ENCODE measurements at places on chromosomes 2 and 18.

- DNase-seq = no peak
Observed at GRCh38 chr2:20576598-20577115, 74.2 kb downstream of the HS1BP3 start.

DNA sequence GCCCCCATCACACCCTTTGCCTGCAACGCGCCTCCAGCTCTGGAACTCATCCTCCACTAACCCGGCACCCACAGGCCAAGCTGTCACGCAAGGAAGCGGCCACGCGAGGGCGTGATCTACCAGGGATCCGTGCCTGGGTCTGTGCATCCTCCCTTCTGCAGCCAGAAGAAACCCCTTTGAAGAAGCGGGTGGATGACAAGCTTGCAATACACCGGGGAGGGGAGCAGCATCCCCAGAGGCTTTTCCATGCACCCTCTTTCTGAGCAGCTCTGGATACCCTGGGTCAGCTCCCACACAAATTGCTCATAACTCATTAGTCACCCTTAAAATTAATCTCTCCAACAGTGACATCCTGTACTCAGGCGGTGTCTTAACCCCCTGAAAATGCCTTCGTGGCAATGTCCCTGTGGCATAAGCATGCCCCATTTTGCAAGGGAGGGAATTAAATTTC lies 47.6 kb downstream of the PDCL3 start:
- no peak for DNase-seq

DNA sequence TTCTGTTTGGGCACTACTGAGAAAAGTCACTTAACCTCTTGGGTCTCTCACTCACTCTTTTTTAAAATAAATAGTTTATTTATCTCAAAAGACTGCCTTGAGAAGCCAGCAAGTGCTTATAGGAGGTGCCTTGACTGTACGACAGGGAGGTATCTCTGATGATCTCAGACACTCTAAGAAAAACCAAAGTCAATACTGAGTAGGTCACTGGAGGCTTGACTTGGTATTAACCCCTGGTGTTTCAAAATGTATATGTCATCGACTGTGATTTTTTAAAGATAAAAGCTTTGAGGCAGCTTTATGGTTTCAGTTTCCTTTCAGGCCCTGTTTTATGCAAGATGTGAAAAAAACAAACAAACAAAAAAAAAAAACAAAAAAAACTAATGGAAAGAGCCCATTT lies 33.7 kb downstream of the MREG start:
- DNase-seq = no peak

GRCh38 chr2:170088776-170089175 lies 89.2 kb upstream of the MYO3B start:
- no peak for DNase-seq

- no peak for DNase-seq
Observed at GRCh38 chr2:54434711-54435110, 21.4 kb upstream of the SPTBN1 start.

DNA sequence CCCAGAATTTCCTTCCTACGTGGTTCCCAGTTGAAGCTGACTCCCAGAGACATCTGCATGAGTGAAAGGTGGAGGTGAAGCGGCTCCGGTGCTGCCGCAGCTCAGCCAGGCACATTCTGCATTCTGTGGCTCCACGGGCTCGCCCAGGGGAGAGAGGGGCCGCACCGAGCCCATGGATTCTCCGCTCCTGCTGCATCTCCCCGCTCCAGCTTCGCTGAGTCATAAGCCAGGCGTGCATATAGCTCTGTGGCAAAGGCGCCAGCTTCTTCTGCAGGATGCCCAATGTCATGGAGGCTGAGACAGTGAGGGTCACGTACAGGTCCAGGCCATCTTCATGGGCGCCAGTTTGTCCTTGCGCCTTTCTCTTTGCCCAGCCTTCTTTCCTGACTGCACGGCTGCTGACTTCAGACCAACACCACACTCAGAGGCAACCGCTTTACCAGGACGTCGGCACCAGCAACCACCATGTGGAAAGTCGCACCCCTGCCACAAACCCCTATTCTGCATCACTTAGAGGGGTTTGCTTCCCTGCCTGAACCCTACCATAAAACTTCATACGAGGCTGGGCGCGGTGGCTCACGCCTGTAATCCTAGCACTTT lies 215.7 kb downstream of the MGAT5 start:
- no peak for DNase-seq

DNA sequence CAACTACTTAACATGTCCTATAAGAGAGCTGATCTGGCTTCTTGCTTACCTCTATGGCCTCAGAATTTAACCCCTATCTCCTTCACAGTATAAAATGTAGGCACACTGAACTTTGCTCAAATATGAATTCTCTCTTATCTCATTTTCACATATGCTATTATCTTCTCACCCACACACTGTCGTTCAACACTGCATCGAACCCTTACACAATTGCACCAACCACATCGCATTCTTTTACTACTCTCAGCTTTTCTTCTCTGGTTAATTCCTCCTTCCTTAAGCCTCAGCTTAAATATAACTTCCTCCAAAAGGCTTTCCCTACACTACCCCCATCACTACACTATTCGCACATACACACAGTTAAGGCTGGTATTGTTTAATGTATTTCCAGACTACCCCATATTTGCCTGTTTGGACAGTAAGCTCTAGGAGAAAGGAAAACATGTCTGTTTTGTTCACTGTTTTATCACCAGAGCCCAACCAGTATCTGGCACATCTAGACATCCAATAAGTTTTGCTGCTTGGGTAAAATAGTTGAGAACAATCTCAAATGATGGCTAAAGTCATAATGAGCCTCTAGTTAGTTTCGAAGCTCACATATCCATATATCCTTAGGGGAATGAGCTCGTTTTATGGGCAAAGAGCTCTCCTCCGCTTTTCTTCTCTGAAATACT lies 47.7 kb downstream of the HIBCH start:
- no peak for DNase-seq

DNA sequence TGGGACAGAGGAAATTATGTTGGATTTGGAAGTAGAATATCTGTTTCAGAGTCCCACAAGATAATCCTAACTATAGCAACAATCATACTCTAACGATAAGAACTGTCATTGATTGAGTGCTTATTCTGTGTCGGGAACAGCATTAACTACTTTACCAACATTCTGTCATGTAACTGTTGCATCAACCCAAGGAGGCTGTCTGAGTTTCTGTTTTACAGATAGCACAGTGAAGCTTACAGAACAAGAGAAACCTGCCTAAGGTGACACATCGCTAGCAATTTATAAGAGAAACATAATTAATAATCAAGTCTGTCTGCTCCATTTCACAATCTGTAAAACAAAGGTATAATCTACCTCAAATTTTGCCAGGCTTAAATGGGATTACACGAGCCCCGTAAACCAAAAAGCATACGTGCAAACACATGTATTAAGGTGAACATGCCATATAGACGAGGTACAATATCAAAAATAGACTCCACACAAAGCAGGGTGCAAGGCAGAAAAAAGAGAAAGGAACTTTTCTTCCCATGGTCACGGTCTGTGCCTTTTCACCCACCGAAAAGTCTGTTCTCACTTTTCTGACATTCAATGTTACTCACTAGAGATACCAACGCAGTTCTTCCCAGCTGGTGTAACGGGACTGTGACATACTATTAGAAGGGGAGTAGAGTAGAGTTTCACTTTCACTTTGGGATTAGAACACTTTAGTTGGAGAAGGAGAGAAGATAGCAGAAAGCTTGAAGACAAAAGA lies 37.2 kb upstream of the SLC8A1 start:
- DNase-seq = no peak

- DNase-seq = no peak
Observed at GRCh38 chr2:9286554-9287399, 80.2 kb downstream of the ASAP2 start.

- no peak for DNase-seq
Observed at GRCh38 chr2:27627963-27628766, 647 bp downstream of the CCDC121 start.

- no peak for DNase-seq
Observed at GRCh38 chr18:38961880-38962279, 1396.3 kb upstream of the CELF4 start.

DNA sequence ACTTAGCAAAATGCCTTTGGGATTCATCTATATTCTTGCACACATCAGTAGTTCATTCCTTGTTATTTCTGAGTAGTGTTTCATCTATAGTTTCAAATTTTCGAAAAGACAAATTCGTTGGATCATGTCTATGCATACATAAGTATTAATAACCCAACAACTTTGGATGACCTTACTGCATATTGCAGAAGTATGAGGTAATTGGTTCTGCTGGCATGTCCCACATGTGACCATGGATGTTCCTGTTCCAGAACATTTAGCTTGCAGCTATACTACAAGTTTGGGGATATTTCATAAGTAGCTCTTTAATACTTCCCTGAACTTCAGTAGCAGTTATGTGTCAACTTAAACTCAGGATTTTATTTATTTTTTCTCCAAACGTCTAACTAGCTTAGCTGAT lies 44.9 kb downstream of the APLF start:
- no peak for DNase-seq

DNA sequence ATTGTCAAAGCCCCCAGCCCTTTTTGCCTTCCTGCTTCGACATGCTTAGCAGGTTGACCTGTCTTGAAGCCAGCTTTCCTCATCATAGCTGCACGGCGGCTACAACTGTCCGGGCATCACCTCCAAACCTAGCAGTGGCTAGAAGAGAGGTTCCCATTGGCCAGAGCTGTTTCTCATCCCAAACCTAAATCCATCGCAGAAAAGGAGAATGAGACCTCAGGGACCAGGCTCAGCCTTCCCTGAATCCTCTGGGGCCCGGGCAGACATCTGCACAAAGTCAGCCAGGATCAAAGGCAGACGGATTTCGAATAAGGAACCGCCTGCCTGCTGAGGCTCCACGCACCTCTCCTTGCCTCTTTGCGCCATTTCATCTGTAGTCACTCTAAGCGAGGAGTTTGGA lies 101.7 kb upstream of the SLC66A3 start:
- DNase-seq = no peak

DNA sequence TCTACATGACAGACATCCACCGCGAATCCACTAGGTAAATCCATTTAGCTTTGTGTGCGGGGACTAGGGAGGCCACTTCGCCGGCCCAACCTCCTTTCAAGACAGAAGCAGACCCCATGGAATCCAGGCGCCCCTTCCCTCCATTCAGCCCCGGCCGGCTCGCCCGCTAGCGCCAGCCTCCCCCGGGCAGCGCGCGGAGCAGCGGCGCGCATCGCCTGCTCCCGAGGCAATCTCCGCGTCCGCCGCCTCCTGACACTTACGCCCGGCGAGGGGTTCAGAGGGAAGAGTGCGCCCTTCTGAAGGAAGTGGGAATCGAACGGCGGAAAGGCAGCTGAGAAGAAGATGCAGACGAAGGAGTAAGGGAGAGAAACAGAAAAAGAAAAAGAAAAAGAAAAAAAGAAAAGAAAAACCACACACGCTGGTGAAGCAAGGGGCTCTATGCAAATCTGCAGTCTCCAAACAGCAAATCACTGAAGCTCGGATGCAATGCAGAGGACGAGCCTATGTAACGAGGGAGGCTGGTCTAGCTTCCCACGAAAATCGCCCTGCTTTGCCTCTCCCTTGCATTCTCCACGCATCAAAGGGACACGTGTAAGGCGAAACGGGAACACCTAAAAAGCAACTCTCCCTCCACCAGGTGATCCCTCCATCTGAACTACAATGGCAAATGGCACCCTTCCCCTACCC lies 684.4 kb downstream of the NRXN1 start:
- no peak for DNase-seq

DNA sequence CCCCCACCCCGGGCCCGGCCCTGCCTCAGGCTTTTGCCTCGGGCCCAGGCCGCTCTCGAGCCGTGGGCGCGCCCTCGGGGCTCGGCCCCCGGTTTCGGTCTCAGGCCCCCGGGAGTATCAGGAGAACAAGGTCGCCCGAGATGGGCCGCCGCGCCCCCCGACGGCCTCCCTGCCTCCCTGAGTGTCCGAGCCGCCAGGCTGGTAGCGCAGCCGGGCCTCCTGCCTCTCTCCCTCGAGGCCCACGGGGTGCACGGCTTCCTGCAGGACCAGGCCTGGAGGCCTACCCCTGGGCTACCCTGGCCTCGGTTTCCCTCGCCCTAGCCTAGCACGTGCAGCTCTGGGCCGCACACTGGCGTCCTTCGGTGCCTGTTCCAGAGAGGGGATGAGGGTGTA lies 8.4 kb downstream of the GBX2 start:
- no peak for DNase-seq

DNA sequence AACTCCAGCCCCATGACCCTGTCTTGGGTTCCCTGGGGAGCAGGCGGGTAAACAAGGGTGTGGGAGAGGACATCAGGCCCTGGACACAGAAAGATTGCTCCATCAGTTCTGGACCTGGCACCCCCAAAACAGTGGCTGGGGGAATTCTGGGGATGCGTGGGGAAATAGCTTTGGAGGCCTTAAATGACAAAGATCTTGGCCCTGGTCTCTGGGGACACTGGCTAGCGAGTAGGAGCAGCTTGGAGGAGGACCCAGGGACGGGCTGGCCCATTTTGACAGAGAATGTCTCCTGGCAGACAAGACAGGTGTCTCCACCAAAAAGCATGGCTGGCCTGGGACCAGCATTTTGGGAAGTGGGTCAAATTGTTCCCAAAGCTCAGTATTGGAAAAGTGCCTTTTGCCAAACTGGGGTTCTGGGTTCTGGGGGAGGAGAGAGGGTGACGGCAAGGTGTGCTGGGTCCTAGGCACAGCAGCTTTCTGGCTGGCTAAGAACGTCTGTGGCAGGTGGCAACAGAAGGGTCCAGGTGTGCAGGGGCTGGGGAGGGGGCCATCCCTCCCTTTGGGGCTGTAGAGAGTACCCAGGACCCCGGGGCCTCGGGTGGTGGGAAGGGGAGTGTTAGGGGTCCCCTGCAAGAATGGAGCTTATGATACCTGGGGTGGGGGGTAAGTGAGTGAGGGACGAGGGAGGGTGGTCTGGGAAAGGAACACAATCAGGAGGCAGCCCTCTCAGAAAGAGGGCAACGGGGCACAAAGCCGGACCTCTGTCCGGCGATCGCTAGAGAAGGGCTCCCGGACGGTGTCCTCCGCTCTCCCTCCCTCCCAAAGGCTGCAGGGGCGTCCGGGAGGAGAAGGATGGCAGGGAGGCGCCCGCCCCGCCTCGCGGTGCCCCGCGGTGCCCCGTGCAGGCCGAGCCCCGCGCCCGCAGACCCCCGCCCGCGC lies 556 bp downstream of the CYRIA start:
- no peak for DNase-seq

DNA sequence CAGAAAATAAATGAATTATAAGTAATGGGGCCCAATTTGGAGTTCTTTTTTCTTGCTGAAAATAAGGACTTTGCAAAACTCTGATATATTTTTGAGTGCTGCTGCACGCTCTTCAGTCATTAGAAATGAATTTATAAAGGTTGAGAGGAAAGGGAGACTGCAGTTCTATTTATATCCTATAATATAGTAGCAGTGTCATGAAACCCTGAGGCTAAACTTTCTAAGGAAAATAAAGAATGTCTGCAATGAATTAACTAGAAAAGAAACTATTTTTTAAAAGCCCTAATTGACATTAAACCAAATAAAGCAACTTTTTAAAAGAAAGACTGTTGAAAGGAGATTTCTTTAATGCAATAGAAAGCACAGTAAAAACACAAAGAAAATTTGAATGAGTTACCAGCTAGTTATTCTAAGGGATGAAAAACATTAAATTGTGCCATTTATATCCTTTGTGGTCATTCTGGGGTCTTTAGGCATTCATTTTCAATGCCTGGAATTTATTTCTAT lies 1072.8 kb upstream of the TMEFF2 start:
- DNase-seq = no peak

GRCh38 chr18:9329471-9329870 lies 5.1 kb upstream of the TWSG1 start:
- DNase-seq = no peak

Measured in NCI-H187 (cell line).